ENCODE measurements at places on chromosomes 5 and 9.

GRCh38 chr9:7169717-7170389 lies 412.1 kb downstream of the KDM4C start:
- no peak for DNase-seq

DNA sequence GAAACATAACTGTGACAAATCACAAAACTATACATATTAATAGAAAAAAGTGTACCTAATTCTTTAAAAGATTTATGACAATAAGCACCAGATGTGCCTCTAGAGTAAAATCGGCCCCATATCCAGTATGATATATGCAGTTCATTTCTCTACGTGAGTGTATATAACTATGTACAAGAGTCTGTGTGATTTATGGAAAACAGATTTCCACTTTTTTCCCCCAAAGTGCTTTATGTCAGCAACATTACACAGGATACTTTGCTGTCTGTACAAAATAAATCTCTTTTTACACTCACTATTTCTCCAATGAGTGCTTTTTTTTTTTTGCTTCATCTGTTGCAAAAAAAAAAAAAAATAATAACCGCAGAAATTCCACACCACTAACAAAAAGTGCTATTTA lies 298.8 kb upstream of the RFX3 start:
- DNase-seq = no peak

DNA sequence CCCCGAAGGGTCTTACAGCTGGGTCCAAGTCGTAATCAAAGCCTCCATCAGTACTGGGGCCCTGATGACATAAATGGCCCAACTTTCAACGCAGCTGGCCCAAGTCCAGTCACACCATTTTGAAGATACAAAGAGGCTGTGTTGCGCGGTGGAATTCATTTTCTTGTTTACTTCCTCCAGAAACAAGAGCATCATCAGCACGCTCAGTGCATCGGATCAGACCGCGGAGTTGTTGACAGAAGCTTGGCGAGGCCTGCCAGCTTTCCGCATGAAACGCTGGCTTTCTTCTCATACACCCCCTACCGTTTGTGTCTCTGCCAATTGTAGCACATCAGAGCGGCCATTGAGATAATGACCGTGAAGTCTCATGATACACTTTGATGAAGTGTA lies 101.7 kb upstream of the SPATA31D4 start:
- DNase-seq = peak; percentile 100

DNA sequence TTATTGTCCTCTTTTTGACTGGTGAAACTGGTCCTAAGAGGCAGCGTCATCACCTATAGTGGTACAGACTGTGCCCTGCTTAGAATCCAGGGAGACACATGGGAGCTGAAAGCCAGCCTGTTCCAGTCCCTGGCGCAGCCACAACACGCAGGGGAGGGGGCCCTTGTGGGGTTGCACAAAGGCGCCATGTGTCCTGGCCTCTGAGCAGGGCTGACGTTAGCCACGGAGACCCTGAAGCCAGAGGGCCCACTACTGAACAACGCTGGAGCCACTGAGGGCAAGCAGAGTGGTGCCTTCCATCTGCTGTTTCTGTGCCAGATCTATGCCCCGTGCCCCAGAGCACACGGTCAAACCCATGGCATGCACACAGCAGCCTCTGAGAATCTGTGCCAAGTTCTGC lies 147.3 kb downstream of the ACTL7B start:
- no peak for DNase-seq

DNA sequence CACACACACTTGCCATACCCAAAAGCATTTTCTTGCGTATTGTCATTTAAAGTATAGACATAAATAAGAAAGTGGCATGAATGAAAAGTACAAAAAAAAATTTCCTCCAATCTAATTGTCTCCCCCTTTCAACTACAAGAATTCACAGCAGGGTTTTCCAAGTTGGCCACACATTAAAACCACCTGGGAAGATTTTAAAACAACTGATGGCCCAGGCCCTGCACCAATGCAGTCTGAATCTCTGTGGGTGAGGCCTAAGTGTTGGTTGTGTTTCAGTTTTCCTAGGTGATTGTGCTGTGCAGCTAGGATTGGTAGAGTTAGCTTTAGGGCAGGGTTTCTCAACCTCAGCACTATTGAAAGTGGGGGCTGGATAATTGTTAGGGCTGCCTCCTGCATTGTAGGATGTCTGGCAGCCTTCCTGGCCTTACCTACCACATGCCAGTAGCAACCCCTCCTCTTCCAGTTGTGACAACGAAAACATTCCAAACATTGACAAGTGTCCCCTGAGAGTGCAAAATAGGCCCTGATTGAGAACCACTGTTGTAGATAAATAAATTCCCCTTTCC lies 337.1 kb downstream of the KIAA0825 start:
- no peak for DNase-seq

GRCh38 chr5:67160272-67160671 lies 36.3 kb downstream of the CD180 start:
- no peak for DNase-seq

DNA sequence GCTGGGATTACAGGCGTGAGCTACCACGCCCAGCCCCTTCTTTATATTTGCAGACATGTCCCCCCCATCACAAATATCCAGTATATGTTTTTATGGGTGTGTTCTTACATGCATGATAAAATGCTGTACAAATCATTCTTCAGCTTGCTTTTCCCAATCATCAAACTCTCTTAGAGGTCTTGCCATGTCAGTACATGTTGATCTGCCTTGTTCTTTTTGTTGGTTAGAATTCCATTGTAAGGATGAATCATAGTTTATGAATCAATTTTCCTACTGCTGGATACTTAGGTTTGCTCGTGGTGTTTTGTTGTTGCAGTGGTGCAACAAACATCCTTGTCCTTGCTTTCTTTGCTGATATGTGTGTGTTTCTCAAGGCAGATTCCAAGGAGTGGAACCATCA lies 79.9 kb upstream of the NEURL1B start:
- DNase-seq = no peak

DNA sequence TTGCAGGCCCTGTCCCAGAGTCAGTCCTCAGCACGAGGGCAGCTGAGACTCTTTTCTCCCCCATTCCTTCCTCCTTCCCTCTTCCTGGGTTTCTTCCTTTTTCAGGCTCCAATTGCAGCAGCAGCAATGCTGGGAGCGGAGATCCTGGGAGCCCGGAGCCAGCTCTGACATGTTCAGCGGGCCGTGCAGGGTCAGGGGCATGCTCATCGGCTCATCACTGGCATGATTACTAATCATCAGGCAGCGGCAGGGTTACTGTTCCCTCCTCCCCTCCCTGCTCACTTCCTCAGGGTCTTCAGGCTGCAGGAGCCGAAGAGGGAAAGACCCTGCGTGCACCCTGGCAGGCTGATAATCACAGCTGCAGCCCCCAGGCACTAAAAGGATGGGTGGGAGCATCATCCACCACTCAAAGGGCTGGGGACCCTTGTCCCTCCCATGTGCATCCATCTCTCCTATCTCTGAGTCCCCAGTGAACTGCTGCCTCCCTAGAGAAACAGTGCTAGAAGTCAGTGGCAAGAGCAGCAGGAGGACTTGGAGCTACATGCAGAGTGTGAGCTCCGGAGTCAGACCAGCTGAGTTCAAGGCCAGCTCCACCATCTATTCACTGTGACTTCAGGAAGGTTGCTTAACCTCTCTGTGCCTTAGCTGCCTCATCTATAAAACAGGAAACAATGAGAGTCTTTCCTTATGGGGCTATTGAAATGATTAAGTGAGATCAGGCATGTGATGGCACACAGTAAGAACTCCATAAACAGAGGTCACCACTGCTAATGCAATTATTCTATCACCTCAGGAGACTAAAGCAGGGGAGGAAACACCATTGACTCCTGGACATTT lies 7.8 kb upstream of the KCNIP1 start:
- DNase-seq = no peak

DNA sequence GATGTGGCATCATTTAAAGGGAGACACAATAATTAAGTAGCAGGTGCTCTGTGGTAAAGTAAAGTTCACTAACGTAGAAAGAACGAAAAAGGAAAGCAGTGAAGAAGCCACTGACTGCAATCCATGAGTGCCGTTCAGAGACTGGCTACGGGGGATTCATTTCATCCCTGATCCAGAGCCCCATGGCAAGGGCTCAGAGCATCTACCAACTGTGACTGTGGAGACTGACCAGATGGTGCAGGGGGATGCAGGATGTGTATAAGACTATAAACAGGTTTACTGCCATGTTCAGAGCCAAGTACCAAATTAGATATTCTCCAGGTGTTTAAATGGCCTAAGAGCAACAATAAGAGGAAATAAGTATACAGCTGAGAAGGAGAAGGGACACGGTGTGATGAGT lies 47.7 kb downstream of the MARCHF11 start:
- DNase-seq = no peak

DNA sequence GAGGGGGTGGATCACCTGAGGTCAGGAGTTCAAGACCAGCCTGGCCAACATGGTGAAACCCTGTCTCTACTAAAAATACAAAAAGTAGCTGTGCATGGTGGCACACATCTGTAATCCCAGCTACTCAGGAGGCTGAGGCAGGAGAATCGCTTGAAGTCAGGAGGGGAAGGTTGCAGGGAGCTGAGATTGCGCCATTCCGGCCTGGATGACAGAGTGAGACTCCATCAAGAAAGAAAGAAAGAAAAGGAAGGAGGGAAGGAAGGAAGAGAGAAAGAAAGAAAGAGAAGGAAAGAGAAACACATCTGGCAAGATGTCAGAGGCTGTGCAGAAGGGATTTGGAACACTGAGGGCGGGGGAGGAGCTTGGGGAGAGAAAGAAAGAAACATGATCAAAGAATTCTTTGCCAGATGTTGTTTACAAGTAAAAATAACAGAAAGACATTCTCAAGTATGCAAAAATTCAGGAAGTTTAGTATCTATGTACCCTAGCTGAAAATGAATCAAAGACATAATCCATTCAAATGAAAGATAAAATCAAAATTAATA lies 93.7 kb downstream of the AK8 start:
- DNase-seq = peak; percentile 79

- peak; percentile 93 for DNase-seq
Measured at GRCh38 chr5:181221792-181222629, 1.1 kb upstream of the TRIM41 start.

GRCh38 chr5:120252839-120253238 lies 211.3 kb upstream of the PRR16 start:
- no peak for DNase-seq

GRCh38 chr5:153043886-153044285 lies 446.6 kb upstream of the GRIA1 start:
- DNase-seq = no peak

DNA sequence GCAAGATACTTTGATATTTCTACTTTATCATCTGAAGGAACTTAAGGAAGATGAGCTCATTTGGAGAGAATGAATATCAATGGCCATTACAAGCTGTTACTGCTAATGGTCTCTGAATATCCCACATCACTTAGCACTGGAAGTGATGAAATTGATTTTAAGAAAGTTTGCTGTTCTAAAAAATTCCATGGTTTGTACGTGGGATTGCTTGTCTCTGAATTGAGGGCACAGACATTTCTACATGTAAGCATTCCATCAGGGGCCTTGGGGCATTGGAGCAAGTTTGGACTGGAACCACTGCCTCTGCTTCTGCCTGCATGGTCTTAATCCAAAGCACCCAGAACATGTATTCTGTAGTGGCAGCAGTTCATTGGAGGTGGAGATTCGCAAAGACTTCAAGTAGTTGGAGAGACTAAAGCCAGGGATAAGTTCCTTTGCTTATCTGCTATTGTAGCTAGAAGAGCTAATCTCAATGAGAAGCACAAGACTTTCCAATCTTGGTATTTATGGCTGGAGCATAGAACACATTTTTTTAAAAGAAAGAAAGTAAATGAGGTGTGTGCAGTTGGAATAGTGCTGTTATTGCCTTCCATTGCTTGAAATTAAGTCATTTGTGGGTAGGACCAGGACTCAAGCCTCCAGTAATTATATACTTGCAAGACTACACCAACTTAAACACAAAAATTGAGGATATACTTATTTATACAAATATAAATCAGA lies 424.2 kb downstream of the SPATA31D1 start:
- peak; percentile 46 for DNase-seq

DNA sequence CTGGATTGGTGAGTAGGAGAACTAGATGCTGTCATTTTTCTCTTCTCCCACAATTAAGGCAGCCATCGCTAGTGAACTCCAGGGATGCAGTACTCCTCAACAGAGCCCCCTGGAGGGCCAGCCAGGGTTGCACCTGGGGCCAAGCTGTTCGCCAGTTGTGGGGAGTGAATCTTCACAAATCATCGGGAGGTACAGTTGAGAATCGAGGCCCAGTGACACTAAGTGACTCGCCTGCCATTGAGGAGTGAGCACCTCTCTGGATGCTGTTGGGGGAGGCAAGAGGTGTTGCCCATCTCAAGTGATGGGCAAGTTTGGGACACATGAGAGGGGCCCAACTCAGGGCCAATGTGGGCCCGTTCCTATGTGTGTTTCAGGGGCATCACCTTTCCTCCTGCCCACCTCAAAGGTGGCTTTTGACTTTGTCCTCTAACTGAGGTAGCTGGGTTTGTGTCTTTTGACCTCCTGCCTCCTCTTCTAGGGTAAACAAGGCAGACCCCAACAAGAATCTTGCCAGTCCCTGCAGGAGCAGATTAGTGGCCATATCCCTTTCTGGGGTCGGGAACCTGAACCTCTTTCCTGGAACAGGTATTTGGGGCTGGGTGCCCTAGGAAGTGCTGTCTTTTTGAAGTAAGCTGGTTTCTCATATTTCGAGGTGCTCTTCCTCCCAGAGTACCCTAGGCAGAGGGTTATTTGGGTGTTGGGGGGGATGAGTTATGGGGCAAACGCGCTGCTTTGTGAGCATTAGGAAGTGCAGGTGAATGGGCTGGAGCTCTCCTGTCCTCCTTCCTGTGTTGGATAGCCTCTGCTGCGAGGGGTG lies 181.2 kb downstream of the MACROH2A1 start:
- no peak for DNase-seq

GRCh38 chr5:140004174-140004573 lies 38.9 kb downstream of the NRG2 start:
- DNase-seq = no peak

DNA sequence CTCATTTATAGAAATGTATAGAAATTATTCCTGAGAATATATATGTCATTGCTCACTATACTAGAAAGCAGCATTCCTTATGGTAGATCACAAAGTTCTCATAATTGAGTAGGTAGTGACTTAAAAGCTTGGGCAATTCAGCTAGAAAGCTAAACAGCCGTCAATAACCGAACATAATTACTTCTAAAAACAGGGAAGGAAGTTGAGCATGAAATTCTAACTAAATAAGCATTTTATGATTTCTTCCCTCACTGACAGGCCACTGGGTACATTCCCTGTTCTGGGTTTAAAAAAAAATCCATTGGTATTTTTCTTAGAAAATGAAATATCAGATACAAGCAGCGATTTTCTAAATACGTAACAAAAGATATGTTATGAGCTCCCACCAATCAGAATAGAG lies 91.1 kb upstream of the DAB2 start:
- DNase-seq = no peak

GRCh38 chr5:173315495-173316338 lies 12.5 kb downstream of the STC2 start:
- DNase-seq = peak; percentile 97

Data from lung (tissue), 17 donors.